Activated naive CD8-positive, alpha-beta T cell treated with anti-CD3 and anti-CD28 coated beads, Interleukin-2, amount 10 ng/mL, durations not matched to agents 7 days and 5 days (primary cell): ENCODE measurements at places on chromosomes 1 and 21.

- DNase-seq: peak; percentile 80
These were observed 685 bp downstream of the UBAP2L start for GRCh38 chr1:154221278-154222001.

GRCh38 chr1:192506741-192507155, 68.8 kb upstream of the RGS1 start:
- DNase-seq: no peak

DNA sequence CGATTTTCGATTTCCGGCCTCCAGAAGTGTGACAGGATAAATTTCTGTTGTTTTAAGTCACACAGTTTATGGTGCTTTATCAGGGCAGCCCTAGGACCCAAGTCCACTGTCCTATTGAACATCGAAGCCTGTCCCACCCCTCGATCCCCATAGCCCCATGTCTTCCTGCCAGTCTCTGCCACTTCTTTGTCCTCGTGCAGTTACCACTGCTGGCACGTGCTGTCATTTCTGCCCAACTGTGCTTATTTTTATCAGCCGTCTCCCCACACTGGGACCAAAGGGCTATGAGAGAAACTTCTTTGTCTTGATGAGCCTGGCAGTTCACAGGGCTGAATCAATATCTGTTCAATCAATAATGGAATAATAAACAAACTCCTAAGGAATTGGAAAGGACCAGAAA, 146.7 kb downstream of the PSMG1 start:
- no peak for DNase-seq

GRCh38 chr1:225469051-225469450, 41.2 kb upstream of the LBR start:
- no peak for DNase-seq

- DNase-seq: peak; percentile 68
These were observed 31.8 kb upstream of the BCL10 start for GRCh38 chr1:85307987-85308832.

- no peak for DNase-seq
These were observed 377.3 kb downstream of the SETD4 start for GRCh38 chr21:35682904-35683549.

DNA sequence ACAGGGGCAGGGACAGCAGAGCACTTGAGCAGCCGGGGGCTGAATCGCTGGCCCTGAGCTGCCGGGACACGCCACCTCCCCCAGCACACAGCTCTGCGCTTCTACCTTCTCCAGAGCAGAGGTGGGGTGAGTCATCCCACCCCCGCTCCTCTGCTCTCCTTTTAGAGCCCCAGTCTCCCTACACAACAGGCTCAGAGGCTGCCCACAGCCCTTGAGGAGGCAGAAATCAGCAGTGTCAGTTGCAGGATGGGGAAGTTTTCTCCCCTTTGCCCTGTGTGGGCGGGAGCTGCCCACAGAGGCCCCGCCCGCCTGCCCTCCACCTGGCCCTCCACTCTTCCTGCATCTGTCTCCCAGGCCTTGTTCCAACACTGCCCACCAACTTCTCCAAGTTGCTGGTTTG, 94.6 kb downstream of the STUM start:
- DNase-seq: peak; percentile 54

DNA sequence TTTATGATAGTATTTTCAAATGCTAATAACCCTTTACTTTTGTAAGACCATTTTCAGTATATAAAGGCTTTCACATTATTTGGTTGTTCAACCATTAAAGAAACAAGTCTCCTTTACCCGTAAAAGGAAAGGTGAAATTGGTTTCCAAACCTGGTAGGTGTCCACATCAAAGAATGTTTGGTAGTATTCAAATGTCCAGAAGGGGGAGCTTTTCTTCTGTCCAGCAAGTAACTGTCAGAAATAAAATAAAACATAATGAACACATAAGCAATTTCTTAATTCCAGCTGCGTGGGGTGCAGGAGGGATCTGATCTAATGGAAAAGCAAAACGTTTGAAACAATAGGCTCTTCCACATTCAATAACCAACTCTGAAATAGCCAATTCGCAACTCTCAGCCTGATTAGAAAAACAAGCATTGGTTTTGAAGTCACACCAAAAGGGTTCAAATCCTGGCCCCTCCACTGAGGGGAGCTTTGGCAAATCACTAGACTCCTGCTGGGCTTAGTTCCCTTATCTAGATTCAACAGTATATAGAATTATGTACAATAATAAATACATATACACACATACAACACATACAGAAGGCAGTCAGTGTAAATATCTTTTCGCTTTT, 11.0 kb downstream of the YIPF1 start:
- no peak for DNase-seq

DNA sequence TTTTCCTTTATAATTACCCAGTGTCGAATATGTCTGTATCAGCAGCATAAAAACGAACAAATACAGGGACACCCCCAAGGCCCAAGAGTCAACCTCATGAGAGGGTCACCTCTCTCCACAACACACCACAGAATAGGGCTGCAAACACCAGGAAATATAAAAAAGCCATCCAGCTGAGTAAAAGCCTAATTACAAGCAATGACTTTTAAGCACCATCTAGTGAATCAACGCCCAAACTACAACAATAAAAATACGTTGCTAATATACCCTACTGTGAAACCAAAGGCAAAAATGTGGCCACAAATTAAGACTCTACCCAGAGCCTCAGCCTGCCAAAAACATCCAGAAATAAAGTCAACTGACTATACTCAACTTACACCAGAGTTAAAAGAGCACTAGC, 817.9 kb upstream of the NEGR1 start:
- no peak for DNase-seq

GRCh38 chr21:35601211-35601610, 459.1 kb downstream of the SETD4 start:
- no peak for DNase-seq

DNA sequence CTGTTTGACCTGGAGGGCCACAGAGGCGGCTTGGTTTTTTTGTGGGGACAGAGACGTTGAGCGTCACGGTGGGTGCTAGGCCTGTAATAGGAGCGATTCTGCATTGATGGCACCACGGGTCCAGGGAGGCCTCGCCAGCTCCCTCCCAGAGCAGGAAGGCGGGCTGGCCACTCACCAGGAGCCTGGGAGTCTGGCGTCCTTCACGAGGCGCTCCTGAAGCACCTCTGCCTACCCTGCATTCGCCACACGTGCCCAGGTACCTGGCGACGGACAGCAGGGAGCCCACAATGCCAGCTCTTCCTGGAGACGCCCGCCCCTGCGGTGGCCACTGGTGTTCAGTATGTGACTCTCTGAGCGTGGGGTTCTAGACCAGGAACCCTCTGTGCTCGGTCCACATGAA, 69.9 kb upstream of the TRAPPC10 start:
- DNase-seq: no peak

DNA sequence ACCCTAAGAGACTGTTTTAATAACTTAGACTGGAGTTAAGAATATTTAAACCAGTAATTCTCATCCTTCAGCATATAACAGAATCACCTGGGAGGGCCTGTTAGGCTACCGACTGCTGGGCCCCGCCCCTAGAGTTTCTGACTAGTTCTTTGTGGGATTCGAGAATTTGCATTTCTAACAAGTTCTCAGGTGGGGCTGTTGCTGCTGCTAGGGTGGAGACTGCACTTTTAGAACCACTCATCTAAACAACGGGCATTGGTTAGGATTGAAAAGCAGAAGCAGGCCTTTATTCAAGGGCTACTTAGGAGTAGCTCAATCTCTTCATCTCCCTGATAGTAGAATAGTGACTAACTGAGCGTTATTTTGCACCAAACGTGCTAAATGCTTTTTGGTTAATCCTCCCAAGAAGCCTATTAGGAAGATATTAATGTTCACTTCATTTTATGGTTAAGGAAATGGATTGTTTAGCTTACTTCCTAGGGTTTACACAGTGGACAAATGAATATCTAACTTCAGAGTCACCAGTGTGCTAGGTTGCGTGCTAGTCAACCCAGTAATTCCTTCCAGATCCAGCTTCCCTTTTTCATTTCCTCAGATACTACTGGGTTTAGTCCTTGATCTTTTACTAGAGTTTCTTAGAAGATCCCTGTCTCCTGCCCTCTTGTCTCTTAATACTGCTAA, 31.1 kb upstream of the UAP1 start:
- DNase-seq: no peak

GRCh38 chr1:223244366-223245103, 101.5 kb upstream of the TLR5 start:
- DNase-seq: no peak

- no peak for DNase-seq
These were observed 1.3 kb downstream of the CADM3 start for GRCh38 chr1:159172614-159173291.

GRCh38 chr1:64116537-64116936, 86.9 kb upstream of the UBE2U start:
- no peak for DNase-seq
